ENCODE measurements at places on chromosomes 16 and 17. TPM values are rescaled to one million over a fixed set of nuclear protein-coding genes. Genes with fewer than 3 reads are reported as not detected.

DNA sequence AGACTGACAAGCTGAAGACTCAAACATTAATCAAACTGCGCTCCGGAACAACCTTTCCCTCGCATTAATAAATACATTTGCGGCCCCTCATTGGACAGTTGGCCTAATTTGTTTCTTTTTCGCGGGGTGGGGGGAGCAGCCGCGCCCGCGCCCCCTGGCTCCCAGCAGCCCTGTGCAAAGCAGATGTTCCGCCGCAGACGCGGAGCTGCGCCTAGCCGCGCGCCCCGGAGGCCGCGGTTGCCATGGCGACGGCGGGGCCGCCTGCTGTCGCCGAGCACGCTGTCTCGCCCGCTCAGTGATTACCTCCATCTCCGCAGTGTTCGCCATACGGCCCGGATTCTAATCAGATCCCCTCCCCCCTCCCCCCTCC lies 25.5 kb downstream of the COPZ2 start:
- no peak for DNase-seq

- no peak for DNase-seq
Measured at GRCh38 chr16:48481772-48482171, 96.6 kb upstream of the SIAH1 start.

GRCh38 chr17:61520897-61521296 lies 68.7 kb downstream of the TBX4 start:
- no peak for DNase-seq

GRCh38 chr16:84463221-84463620 lies 41.2 kb downstream of the MEAK7 start:
- no peak for DNase-seq

DNA sequence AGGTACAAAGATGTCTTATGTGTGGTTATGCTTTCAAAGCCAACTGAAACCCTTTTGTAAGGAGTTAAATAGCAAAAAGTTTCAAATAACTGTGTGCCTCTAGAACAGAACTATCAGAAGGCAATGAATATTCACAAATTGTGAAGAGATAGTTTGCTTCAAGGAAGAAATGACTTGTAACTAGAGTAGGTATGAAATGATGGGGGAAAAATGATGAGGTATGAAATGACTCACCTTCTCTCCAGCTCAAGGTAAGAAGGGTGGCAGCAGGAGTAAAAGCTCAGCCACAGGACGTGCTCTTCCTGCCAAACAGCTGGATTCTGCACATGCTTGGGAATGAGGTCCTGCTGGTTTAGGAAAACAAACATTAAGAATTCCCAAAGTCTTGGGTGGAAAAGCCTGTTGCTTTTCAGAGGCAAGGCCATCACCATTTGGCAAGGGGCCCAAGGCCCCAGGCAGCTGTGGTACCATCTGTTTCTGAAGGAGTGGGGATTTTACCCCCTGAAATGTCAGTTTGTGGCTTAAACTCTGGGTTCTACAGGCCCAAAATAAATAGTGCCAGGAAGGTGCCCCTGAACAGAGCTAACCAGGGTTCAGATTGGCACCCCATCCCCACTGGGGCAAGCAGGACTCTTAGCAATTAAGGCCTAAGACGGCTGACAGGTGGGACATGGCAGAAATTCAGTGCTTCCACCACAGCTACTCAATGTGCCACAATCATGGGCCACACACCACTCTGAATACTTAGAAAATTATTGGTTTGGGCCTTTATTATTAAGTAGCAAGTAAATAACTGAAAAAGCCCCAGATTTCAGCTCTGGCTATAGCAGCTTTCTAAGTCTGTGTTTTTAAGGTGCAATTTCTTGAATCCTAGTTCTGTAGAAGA lies 13.3 kb downstream of the HERPUD1 start:
- DNase-seq = no peak

The GSG1L gene
- 0.20 TPM for polyA plus RNA-seq

DNA sequence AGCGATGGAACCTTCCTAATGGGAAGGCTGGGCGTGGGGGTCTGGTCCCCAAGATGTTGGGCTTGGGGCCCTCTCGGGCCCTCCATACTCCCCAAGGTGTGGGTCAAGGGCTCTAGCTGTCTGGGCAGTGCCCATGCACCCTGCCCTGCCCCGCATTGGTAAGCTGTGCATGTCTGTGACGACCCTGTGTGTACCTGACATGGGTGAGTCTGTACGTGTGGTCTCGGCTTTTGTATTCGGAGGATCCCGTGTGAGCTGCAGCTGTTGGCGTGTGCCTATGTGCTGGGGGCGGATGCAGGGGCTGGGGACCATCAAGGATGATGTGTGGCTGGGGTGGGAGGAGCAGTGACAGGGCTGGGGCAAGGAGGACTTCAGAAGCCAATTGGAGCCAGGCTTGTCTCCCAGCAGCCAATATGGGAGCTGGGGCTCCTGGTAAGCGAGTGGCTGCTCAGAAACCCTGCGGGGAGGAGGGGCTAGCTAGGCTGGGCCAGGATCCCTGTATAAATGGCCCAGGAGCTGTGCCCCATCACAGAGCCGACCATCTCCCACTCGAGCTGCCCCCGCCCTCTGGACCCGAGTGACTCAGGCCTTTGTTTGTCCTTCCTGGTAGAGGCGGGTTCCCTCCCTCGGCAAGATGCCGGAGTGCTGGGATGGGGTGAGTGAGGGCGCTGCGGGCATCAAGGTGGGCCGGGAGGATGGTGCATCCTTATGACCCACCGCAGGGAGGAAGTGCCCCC lies at the start of gene NDRG4:
TSS of gene NDRG4 (plus strand) at position 529 of the 737 bp plus-strand sequence. CDS start at position 635, 106 bp downstream.
- DNase-seq = peak; percentile 83

The SKAP1 gene
- polyA plus RNA-seq = 12.7 TPM

- no peak for DNase-seq
Measured at GRCh38 chr17:83075270-83075880, 4.0 kb upstream of the METRNL start.

GRCh38 chr17:47288531-47289116 lies 35.0 kb downstream of the ITGB3 start:
- no peak for DNase-seq

- no peak for DNase-seq
Measured at GRCh38 chr16:4924593-4925292, 12.2 kb downstream of the PPL start.

The NXN gene
- polyA plus RNA-seq = 32.7 TPM

The DUXB gene
- polyA plus RNA-seq = 0.13 TPM

The MTSS2 gene
- 41.6 TPM for polyA plus RNA-seq

GRCh38 chr16:86370062-86370461 lies 140.3 kb upstream of the FOXF1 start:
- no peak for DNase-seq

The TMC8 gene
- polyA plus RNA-seq = 1.4 TPM

The KIF18B gene
- 19.7 TPM for polyA plus RNA-seq

DNA sequence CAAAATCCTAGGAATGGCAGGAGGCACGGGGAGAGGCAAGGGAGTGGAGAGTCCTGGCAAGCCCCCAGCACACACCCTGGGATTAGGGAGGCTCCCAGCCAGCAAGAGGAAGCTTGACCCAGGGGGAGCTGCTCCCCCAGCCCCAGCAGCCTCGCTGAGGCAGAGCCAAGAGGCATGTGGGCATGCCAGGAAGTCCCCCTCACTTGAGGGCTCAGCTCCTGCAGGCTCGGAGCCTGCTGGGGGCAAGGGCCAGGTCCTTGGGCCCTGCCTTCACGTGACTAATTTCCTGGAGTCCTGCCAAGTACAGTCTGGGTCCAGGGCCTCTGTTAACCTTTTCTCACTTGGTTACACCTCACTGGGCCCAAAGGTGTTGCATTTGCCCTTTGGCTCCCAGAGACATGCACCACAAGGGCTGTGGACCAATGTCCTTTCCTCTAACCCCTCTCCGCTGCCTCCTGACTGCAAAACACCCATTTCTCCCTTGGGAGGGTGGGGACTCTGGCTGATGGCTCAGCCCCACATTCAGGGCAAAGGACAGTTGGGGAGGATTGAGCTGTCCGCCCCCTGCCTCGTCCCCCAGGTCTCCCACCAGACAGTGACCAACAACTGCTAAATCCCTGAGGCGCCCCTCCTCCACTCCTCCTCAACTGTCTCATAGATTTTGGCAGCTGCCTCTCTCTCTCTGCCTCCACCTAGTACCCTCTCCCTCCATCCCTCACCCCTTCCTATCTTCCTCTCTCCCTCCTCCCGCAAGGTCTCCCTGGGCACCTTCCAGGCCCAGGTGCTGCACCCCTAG lies 4.4 kb upstream of the SLC47A2 start:
- peak; percentile 64 for DNase-seq
